ENCODE measurements at places on chromosomes 12 and 14.

DNA sequence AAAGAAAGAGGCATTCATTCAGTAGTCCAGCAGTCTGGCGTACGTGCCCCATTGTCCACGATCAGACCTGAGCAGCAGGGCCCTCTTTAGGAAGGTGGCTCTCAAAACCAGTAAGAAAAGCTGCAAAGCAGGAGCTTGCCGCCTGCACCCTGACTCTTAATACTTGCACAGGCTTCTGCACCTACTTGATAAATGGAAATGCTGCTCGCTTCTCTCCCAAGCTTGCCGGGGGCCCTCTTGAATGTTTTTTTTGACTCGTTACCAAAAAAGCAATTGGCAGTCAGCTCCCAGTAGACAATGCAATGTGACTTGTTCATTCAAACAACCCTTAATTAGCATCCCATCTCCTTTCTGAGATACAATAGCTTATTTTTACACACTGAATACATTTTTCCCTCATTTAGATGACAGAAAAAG lies 27.2 kb upstream of the PTPRB start:
- no peak for DNase-seq

GRCh38 chr12:74770552-74770951 lies 232.9 kb downstream of the ATXN7L3B start:
- no peak for DNase-seq

- DNase-seq, result no peak
These were observed 36.9 kb downstream of the NRDE2 start for GRCh38 chr14:90294872-90295271.

- DNase-seq, result no peak
These were observed 1.2 kb downstream of the KIF26A start for GRCh38 chr14:104139460-104140212.

GRCh38 chr12:22299294-22299912 lies 35.1 kb downstream of the ST8SIA1 start:
- DNase-seq, result no peak

DNA sequence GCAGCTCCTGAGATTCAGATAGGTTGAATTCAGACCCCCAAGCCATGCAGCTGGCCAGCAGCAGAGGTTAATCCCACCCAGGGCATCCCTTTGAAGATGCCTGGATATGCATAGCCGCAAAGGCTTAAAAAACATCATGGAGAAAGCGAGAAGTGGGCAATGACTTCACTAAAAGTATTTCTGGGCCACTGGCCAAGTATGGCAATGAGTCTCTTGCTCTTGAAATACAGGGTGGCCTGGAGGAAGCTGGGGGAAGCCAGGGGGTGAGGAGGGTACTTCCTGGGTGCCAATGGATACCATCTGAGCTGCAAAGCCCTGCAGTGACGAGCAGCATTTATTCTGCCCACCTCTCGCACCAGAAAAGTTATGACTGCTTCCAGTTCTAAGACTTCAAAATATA lies 539.3 kb upstream of the TBX3 start:
- no peak for DNase-seq

- no peak for DNase-seq
These were observed 9.0 kb downstream of the SLC25A47 start for GRCh38 chr14:100332071-100332639.

DNA sequence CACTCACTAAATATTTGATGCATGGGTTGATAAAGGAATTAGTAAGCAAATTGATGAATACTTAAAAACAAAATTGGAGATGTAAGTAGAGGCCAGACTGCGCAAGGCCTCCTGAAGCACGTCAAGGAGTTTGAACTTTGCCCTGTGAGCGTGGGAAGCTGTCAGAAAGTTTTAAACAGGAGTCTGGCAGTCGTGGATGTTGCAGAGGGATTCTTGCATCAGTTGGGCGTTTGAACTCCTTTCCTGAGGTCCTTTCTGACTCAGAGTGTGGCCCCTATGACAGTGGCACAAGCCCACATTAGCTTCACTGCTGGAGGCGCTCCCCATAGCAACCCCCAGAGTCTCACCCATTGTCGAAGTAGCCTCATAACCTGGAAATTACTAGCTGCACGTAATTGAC lies 17.9 kb upstream of the IL22 start:
- DNase-seq, result no peak

DNA sequence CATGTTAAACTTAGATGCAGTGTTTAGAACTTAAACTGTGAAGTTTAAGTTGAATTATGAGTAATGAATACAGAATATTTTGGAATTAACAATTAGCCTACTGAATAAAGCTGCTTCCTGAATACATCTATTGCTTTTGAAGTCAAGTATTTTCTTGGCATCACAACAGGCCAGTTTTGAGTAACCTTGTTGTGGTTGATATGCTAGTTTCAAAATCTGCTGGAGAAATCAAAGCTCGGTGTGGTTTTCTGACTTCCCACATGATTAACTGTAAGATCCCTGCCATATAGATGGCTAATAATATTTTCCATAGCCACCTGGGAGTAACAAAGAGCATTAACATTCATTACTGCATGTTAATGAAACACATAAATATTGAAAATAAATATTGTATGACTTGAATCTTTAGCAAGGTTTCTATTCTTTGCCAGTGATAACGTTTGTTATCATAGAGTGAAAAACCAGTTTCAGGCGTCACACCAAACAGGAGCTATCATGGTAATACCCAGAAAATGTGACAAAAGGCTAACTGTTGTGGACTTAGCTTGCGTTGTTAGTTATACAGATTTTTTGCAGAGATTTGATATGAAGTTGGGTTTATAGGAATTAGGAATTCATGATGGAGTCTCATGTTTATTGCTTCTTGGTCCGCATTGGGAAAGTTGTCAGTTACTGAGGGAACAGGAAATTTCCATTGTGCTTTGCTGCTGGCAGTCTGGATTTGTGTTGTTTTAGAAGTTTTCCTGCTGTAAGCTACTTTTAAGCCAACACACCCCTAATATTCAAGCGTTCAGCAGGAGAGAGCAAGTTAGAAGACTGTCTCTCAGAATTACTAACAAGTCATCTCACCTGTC lies 32.1 kb downstream of the PPFIBP1 start:
- DNase-seq, result no peak

- no peak for DNase-seq
These were observed 16.7 kb downstream of the TMEM132D start for GRCh38 chr12:129887101-129887500.

DNA sequence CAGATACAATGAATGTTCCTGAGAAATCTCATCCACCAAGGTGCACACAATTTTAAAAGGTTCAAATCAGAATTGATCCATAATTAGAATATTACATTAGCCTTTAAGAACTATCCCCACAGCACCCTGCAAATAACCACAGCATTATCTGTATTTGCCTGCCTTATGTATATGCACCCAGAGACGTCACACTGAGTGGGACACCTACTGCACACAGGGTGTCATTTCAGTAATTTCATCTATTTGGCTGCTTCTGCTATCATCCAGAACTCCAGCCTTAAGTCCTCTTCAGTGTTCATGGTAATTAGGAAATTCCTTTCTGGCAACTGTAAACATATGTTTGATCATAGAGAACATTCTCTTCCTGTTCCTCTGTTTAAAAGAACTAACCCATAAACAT lies 298.4 kb downstream of the SYT1 start:
- DNase-seq, result no peak

- DNase-seq, result no peak
These were observed 15.2 kb downstream of the STON2 start for GRCh38 chr14:81384900-81385299.

DNA sequence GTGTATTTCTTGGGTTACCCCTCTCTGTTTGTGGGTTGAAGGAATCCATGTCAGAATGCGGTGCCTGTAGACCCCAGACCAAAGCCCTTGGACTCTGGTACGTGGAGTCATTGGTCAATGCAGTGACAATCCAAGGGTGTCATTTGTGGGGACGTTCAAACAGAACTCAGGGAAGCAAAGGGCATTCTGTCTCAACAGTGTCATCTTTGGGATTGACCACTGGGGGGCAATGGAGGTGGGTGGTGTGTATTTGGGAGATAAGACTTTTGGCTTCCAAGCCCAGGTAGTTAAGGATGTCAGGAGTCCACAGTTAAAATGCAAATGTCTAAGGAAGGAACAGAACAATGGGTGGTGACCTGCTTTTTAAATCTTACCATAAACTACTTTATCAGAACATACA lies 54.6 kb upstream of the CCDC175 start:
- DNase-seq, result no peak

DNA sequence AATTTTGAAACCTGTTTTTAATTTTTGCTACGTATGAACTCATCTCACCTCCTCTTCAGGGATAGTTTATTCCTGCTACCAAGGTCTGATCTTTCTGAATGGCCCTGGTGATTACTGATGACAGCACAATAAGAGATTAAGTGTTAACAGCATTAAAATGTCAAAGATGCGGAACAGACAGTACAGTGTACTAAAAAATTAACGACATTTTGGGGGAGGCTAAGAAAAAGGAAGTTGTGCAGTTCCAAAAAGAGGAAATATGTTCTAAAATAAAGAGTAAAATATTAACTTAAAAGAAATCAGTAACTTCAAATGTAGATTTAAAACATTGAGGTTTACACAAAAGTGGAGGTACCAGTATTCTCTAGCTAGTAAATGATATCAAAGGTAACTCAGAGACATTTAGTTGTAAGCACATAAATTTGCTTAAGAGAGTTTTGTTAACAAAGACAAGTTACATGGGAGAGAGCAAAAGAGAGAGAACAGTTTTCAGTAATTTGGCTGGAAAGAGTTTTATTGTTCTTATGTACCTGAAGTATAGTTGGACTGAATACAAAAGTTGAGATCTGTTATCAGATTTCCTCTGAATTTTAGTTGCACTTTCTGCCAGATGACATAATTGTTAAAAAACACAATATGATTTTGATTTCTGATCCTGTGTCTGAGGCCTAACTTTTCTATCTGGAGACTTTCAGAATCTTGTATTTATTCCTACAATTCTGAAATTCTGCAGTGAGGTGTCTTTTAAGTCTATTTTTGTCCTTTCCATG lies 4.2 kb upstream of the CLECL1 start:
- no peak for DNase-seq

Measured in hypothalamus (tissue), 51 donors.